ENCODE measurements at places on chromosomes 2 and 18. TPM values are rescaled to one million over a fixed set of nuclear protein-coding genes. Genes with fewer than 3 reads are reported as not detected.

C18orf63 gene
- total RNA-seq, result not detected

GRCh38 chr2:31933066-31933465 lies 77.7 kb downstream of the MEMO1 start:
- H3K27me3 ChIP-seq, result no peaks in the 10 kb centered on the region
- no peaks in the 10 kb centered on the region for H3K4me1 ChIP-seq
- H3K36me3 ChIP-seq, result no peaks in the 10 kb centered on the region
- no peak for DNase-seq

PTPRN gene
- 18.8 TPM for total RNA-seq

GRCh38 chr2:17036361-17036760 lies 370.7 kb upstream of the CYRIA start:
- no peaks in the 10 kb centered on the region for H3K36me3 ChIP-seq
- H3K4me3 ChIP-seq, result no peak overlapping the region
- DNase-seq, result no peak
- H3K27me3 ChIP-seq, result no peaks in the 10 kb centered on the region
- H3K4me1 ChIP-seq, result no peaks in the 10 kb centered on the region
- no peak overlapping the region for H3K27ac ChIP-seq

- no peaks in the 10 kb centered on the region for H3K4me1 ChIP-seq
- H3K36me3 ChIP-seq, result no peaks in the 10 kb centered on the region
- no peak overlapping the region for H3K4me3 ChIP-seq
- DNase-seq, result no peak
- no peak overlapping the region for H3K27ac ChIP-seq
- H3K27me3 ChIP-seq, result peaks cover 2% of the 10 kb centered on the region
Measured at GRCh38 chr2:231933916-231934401, 7.8 kb upstream of the NPPC start.

GRCh38 chr2:191806396-191806795 lies 40.5 kb downstream of the CAVIN2 start:
- no peaks in the 10 kb centered on the region for H3K36me3 ChIP-seq
- H3K4me1 ChIP-seq, result no peaks in the 10 kb centered on the region
- DNase-seq, result no peak
- H3K27me3 ChIP-seq, result no peaks in the 10 kb centered on the region

- no peak overlapping the region for H3K27ac ChIP-seq
- H3K4me3 ChIP-seq, result no peak overlapping the region
- H3K27me3 ChIP-seq, result no peaks in the 10 kb centered on the region
- no peak for DNase-seq
- H3K4me1 ChIP-seq, result 0 out of 2 replicates have a peak, but pooled peaks cover 5% of the 10 kb centered on the region
- no peaks in the 10 kb centered on the region for H3K36me3 ChIP-seq
Measured at GRCh38 chr2:19169134-19169768, 189.2 kb downstream of the OSR1 start.

- peaks cover 9% of the 10 kb centered on the region for H3K4me1 ChIP-seq
- H3K27ac ChIP-seq, result no peak overlapping the region
Measured at GRCh38 chr2:210839450-210839849, 283.1 kb downstream of the CPS1 start.
